Left lobe of liver (tissue), 2 donors: ENCODE measurements at places on chromosomes 2 and 18.

DNA sequence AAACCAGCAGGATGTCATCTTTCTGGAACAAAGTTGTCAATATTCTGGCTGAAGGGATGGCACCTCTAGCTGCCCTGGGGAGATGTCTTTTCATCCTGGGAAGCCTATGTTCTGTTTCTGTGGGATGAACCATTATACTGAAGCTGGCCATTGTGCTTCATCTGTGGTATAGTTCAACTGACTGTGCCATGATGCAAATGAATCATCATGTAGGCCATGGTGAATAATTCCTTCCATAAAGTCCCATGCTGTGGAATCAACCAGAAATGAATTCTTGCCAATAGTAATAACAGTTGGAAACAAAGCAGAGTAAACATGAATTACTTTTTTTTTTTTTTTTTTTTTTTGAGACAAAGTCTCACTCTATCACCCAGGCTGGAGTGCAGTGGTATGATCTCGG lies 64.1 kb upstream of the CNGA3 start:
- no peak for DNase-seq

GRCh38 chr2:203553784-203554183 lies 18.7 kb upstream of the RAPH1 start:
- no peak for DNase-seq

DNA sequence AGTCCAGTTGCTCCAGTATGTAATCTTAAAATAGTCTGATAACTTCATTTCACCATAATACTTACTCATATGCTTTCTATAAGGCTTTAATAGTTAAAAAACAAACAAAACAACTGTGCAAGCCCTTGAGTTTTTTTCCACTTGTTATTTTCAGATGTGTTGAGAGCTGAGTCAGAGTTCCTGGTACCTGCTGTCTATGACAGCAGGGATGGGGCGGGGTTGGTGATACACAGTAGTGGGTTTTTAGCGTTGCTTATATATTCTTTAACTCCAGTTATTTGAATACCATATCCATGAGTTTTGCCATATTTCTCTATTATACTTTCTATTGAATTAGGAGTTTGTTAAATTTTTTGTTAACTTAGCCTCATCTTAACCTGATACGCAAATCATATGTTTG lies 5.0 kb downstream of the NAPG start:
- no peak for DNase-seq

DNA sequence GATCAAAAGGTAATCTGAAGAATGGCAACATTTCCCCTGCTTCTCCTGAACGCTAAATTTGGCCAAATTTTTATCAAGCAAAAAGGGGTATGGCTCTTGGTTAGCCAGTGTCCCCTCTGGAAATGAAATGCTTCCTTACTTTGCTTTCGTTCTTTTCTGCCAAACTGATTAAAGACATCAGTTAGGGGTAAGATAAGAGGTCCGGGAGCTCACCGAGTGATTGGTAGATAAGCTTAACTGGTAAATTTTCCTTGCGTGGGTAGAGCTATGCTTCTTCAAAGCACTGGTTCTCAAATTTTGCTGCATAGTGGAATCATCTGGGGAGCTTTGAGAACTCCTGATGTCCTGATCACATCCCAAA lies 62.7 kb upstream of the MAPRE2 start:
- DNase-seq = no peak

DNA sequence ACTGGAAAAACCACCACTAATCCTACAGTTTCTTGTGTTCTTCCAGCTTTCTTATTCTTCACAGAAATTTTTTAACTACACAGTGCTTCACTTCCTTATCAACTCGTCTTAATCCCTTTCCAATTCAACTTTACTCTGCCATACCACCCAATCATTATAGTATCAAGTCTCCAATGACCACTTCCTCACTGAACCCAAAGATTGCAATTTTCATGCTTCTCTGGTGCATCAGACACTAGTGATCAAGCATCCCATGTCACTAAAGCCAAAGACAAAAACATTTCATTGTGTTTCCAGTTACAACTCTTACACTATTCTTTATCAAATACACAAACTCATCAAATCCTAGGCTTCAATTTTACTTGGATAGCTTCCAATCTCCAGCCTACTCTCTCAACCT lies 9.5 kb downstream of the CHAC2 start:
- DNase-seq = no peak

- no peak for DNase-seq
These were observed 259.4 kb downstream of the GBX2 start for GRCh38 chr2:235908826-235909225.

DNA sequence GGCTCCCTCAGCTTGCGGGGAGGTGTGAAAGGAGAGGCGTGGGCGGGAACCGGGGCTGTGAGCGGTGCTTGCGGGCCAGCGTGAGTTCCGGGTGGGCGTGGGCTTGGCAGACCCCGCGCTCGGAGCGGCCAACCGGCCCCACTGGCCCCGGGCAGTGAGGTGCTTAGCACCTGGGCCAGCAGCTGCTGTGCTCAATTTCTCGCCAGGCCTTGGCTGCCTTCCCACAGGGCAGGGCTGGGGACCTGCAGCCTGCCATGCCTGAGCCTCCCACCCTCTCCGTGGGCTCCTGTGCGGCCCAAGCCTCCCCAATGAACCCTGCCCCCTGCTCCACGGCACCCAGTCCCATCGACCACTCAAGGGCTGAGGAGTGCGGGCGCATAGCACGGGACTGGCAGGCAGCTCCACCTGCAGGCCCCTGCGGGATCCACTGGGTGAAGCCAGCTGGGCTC lies 48.2 kb downstream of the RNF138 start:
- no peak for DNase-seq

DNA sequence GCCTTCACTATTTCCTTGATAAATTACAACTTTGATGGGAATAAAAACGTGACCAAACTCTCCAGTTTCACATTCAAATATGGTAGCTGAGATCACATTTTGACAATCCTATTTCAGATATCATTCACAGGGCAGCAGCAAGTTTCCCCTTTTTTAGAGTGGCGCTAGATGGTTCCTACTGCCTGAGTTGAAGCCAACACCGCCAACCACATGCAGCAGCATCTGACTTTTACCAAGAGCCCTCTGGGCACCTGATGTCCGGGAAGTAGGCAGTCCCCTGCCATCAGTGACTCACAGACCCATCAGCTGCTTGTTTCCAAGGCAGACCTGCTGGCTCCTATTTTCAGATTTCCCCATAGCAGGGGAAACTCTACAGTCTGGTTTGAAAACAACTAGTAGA lies 4.0 kb upstream of the MREG start:
- no peak for DNase-seq

DNA sequence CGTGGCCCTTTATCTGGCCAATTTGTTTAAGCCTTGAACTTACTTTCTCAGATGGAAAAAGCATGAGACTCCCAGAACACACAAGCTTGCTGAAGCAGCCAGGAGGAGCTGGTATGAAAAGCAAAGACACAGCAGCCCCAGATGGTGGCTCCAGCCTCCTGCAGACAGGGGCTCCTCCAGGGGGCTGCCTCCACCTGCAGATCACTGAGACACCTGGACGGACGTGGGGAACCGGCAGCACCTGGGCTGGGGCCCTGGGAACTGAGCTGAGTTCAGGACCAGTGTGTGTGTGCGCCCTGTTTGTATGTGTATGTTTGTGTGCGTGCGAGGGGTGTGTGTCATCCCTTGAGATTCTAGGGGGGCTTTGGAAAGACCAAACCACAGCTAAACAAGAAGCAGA lies 8.6 kb downstream of the CYS1 start:
- no peak for DNase-seq

DNA sequence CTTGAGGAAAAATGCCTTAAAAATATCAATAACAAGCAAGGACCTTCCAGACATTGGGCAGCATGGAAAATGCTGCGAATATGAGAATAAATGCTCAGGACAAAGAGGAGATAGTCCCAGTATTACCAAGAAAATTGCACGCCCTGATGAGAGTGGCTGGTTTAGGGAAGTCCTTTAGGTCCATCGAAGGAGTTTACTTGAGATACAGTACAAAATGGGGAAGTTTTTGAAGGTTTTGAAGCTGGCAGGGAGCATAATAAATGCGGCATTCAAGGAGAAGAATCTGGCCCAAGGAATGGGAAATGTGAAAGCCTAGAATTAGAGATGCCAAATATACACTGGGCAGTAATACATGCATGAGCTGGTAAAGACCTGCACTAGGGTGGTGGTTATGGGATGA lies 90.2 kb upstream of the SPATS2L start:
- no peak for DNase-seq

- DNase-seq = no peak
These were observed 53.9 kb downstream of the ZNF516 start for GRCh38 chr18:76441002-76441667.

DNA sequence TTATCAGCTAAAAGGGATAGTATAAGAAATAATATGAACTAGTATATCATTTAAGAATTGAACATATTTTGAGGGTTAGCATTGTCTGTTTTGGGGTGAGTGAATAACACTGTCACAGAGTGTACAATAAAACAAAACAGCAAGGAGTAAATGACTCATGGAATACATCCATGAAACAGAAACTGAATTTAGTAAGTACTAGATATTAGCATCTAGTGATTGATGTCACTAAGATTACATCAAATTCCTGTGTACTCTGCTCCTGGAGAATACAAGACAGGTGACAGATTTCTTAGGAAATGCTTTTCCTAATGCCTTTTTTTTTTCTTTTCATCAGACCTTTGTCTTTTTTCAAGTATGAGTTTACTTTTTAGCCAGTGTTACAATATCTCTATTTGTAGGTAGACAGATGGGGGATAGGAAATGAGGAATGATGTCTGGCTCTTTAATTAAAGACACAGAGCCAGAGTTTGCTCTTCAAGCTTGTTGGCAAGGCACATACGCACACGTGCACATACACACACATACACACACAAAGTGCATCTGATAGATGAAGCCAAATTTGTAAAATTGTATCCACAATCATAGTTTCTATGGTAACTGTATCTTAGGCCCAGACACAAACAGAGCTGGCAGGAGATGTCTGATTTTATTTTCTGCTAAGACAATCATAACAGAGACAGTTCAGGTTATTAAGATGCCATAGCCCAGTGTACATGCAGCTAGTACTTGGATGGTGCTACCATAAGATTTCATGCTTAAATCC lies 138.2 kb upstream of the NRP2 start:
- no peak for DNase-seq

DNA sequence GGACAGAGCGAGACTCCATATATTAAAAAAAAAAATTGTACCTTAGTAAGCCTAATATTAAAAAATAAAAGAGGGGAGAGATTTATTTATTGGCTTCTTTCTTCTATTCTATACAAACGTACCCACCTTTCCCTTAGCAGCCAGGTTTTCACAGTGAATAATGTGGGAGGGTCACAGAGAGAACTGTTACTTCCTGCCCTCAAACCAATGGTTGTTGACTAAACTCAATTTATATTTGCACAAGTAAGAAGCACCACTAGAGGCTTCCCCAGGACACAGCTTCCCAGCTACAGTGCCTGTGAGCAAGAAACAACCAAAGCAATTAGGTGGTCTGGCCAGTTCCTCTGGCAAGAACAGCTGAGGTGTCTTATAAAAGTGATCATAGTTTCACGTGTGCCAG lies 28.9 kb upstream of the GALR1 start:
- no peak for DNase-seq

DNA sequence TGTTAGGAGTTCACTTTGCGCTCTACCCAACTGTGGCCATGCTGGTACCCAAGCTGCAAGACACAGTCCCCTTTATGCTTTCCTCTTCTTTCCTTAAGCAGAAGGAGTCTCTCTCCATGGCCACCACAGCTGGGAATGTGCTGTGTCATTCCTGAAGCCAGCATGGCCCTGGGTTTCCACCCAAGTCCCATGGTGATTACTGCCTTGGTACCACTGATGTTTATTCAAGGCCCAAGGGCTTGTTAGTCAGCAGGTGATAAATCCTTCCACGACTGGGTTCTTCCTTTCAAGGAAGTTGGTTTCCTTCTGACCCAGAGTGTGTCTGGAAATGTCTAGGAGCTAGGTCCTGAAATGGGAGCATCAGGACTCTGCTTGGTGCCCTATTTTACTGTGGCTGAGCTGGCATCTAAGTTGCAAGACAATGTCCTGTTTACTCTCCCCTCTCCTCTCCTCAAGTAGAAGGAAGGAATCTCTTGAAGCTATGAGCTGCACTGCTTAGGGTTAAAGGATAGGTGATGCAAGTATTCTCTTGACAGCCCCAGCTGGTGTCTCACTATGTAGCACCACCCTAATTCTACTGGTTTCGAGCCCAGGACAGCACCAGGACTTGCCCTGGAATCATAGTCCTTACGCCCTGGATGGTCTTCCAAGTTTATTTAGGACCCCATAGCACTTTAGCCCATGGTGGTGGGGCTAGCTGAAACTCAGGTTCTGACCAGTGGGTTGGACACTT lies 18.7 kb upstream of the NUP35 start:
- DNase-seq = no peak
